ENCODE measurements at places on chromosomes 4 and X.

DNA sequence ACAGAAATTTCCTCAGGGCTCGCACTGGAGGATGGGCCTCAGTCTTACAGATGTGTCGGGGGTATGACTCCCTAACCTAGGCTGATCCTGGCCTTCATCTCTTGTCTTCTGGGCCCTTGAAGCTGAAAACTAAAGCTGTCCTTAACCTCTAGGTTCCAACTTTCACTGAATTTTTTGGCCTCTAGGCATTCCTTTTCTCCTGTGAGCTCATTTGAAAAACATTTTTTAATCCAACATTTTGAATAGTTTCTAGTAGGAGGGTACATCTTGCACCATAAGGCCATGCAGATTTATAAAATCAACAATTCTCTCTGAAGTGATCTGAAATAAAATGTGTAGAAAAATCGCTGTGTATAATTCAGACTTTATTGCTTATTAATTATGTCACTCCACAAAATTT lies 19.7 kb downstream of the RWDD4 start:
- no peak for DNase-seq

DNA sequence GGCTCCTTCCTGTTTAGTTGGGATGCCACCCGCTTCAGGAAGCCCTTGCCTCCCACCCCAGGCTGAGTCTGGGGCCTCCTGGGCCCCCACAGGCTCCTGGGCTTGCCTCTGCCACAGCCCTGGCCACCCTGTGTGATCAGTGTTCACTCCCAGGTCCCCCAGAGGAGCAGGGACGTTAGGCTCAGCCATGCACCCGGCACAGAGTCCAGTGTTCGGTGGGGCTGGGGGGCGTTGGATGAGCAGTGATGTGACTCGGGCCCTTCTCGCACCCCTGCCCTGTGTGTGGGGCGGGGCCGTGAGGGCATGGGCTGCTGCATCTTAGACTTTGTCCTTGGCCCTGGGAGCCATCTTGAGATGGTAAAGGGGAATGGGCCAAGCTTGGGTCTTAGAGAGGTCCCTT lies 29.9 kb upstream of the HTRA3 start:
- DNase-seq, result peak; percentile 69

DNA sequence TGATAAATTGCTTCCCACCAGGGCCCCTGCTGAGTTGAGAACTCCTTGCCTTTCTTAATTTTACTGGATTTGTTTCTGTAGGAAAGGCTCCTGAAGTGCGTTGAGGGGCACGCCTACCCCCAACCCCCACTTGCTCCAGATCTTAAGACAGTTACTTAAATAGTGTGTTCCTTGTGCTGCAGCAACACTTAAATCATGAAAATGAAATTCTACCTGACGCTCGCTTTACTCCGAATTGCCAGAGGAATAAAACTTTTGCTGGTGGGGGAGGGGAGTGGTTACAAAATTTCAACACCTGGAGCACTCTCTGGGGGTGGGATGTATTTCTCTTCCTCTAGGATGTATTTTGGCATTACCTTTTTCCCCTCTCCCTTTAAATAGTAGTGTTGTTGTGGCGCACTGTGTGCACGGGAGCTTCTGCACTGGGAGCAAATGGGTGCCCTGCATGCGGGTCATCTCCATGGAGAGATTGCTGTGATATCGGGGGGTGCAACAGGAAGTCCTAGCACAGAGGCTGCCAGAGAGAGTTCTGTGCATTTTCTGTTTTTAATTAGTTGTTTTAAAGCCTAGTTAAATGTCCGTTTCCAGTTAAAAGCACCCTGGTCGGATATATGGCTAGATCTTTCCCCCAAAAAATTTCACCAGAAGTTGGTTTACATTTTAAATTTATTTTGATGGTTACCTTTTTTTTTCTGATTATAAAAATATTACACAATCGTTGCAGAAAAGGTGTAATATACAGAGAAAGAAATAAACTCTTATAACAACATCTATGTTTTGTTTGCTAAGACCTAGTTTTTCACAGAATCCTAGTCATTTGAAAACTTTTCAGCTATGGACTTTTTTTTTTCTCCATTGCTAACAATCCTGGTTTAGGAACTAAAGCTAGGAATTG lies 207.7 kb downstream of the SOWAHB start:
- no peak for DNase-seq

- DNase-seq, result no peak
Observed at GRCh38 chr4:14744346-14744745, 257.9 kb upstream of the CPEB2 start.

DNA sequence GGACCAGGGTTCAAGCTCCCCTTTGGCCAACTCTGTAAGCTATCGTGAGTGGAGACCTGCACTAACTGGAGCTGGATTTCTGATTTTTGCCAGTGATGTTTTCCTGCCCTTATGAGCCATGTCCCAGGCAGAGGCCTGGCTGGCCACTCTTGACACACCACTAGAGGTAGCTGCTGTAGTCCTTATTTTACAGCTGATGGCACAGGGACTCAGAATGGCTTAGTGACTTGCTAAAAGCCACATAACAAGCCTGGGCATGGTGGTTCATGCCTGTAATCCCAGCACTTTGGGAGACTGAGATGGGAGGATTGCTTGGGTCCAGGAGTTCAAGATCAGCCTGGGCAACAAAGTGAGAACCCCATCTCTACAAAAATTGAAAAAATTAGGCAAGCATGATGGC lies 33.4 kb downstream of the CYTL1 start:
- no peak for DNase-seq

DNA sequence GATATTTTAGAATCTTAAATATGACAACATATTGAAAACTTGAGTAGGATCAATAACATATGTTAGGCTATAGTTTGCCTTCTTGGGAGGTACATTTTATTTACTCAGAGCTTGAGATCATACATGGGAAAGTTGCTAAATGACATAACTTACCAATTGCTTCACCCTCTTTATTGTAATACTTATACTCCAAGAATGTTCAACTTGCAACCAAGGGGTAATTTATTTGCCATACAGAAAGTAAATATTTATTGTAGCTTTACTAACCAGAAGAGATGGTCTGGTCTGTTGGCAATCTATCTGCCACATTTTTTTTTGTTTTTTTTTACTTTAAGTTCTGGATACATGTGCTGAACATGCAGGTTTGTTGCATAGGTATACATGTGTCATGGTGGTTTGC lies 426.6 kb downstream of the ARHGAP24 start:
- DNase-seq, result no peak

- no peak for DNase-seq
Observed at GRCh38 chrX:71525316-71525715, 7.6 kb upstream of the OGT start.

GRCh38 chrX:46757593-46757992 lies 1.3 kb downstream of the SLC9A7 start:
- no peak for DNase-seq

GRCh38 chr4:24477919-24478318 lies 106.4 kb downstream of the DHX15 start:
- no peak for DNase-seq

GRCh38 chrX:66020631-66021334 lies 19.1 kb downstream of the VSIG4 start:
- no peak for DNase-seq

DNA sequence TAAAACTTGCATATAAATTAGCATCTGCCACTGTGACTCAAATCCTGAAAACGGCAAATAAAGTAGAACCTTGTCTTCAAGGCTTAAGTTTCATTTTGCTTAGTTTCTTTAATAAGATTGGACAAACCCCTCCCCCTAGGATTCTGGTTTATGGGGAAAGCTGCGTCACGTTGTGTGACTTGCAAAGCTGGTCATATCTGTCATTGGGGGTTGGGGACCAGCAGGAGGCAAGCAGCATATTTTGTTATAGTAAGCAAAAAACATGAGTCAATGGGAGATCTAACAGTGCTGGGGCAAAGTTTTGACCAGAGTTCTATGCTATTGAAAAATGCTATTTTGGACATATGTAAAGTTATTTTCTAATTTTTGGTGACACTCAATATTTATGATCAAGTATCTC lies 407.3 kb downstream of the PCDH18 start:
- DNase-seq, result no peak

GRCh38 chr4:52825460-52826090 lies 36.5 kb upstream of the RASL11B start:
- DNase-seq, result no peak

DNA sequence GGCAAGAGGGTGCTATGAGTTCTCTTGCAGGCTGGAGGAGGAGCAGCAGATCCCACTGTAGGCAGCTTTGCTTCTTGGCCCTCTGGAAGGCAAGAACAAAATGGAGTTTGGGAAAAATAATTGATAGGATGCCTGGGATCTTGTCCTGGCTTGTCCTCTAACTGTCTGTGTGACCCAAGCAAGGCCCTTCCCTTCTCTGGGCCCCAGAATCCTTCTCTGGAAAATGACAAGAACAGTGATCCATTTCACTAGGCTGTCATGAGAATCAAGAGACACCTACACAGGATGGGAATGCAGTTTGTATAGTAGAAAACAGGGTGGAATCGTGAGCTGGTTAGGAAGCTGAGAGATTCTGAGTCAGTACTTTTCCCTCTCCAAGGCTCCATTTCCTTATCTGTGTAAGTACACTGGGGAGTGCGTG lies 133.3 kb downstream of the PJA1 start:
- no peak for DNase-seq

DNA sequence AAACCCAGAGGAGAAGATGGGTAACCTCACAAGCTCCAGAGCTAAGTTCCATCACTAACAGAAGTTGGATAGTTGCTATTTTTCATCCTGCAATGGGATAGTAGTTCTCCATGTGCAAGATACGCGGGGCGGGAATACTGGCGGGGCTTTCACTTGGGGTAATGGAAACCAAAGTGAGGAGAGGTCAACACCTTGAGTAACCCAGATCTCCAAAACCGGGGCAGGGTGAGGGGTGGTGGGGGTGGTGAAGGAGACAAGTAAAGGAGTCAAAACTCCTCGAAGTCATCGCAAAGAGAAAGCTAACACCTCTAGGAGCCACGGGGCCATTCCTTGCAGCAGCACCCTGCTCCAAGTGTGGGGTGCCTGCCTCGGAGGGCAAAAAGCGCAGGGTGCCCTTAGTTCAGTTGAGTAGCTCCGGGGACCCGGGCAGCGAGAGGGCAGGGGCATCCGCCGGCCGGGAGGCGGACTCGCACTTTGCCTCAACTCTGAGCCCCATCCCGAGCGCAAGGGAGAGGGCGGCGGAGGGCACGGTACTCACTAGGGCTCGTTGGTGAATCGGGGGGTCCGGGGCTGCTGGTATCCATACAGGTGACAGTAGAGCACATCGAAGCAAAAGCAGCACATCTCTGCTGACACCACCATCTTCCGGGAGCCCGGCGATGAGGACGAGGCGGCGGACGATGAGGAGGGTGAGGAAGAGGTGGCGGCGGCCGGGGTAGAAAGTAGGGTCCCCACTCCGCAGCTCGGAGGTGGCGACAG lies 645 bp downstream of the AMMECR1 start:
- peak; percentile 89 for DNase-seq

All from spleen (tissue), 13 donors.